Activated naive CD4-positive, alpha-beta T cell treated with Interleukin-2 at 50 U/mL for 16 hours (primary cell): ENCODE measurements at places on chromosomes 12 and 14.

GRCh38 chr12:810671-811415 is 58.5 kb downstream of the WNK1 start:
- peak; percentile 69 for DNase-seq

DNA sequence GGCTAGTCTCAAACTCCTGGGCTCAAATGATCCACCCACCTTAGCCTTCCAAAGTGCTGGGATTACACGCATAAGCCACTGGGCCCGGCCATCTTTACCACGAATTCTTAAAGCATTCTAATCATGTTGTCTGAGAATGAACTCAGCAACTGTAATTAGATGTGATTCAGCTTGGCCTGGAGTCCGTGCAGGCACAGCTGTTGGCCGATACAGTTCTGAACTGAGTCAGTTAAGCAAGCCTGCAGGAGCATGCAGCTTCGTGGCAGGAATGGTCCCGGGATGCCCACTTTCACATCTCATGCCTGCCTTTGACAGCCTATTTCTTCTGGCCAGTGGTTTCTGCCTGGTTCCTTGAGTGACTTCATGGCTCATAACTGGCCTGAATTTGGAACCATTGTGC is 194.1 kb downstream of the ANO6 start:
- no peak for DNase-seq

DNA sequence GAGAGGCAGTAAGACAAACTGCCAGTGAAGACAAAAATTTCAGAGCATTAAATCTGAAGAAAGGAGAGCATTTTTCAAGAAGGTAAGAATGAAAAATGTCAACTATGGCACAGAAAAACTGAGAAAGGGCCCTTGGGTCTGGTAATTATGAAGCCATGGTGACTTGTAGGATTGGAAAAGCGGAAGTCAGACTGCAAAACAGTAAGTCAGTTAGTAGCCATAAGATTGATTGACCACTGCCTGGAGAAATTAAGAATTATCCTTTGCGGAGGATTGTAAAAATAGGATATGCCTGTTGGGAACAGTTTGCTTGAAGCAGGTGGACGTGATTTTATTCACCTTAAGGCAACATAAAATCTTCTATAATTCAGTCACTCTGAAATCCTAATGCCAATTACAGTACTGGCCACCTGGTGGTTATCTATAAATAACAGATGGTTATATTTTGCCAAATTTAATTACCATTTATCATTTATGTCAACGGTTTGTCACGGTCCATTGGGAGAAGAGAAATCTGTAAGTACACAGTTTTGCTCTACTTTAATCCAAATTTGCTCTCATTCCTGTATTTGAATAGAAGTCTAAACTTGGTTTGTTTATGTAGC is 127.1 kb upstream of the CNTN1 start:
- DNase-seq = no peak

GRCh38 chr12:7433276-7433822 is 10.6 kb downstream of the CD163L1 start:
- DNase-seq = no peak

DNA sequence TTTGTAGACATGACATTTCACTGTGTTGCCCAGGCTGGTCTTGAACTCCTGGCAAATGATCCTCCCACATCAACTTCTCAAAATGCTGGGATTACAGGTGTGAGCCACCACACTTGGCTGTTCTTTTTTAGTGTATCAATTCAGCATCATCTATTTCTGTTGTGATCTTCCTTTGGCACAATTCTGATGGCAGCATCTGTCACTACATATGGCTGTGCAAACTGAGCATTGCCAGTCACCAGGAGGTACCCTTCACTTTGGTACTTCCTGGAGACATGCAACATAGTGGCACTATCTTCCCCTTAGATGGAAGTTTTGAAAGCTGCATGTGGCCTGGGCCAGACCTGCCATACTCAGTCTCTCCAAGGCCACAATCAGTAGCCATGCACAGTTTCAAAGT is 467.1 kb upstream of the TMPO start:
- no peak for DNase-seq

DNA sequence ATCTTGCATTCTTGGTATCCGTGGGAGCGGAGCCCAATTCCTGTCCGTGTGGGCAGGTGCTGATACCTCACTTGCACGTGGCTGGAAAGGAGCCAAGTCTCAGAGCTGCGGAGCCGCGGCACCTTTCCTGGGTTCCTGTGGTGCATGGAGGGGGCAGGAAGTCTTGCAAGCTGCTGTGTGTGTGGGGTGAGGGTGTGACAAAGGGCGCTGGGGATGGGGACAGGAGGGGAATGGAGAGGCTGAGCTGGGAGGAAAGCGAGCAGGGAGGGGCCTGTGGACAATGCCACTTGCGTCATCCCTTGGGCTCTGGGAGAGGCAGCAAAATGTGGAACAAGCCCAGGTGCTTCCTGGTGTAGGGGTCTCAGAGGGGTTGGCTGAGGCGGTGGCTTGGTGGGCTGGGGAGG is 86.7 kb downstream of the CALM1 start:
- peak; percentile 16 for DNase-seq

DNA sequence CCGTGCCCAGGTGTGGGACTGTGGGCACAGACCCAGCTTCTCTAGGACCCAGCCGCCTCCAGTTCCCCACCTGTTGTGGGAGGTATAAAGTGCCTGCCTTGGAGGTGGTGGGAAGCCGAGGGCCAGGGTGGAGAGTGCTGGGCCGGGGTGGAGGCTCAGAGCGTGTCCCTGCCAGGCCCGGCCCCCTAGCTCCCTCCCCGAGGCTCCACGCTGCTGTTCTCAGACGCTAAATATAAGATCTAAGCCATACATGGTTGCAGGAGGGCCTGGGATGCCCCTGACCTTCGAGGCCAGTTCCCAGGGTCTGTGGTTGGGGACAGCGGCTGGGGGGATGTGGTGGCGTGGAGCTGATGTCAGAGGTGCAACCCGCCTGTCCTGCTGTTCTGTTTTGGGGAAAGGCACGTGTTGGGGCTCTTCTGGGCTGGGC is 10.8 kb downstream of the INF2 start:
- DNase-seq = no peak

- DNase-seq = peak; percentile 94
These were observed at the start of gene TSPAN31 for GRCh38 chr12:57744777-57745484. TSS of gene TSPAN31 (plus strand) at chr12:57745039. CDS start at chr12:57745155, 116 bp downstream.

- no peak for DNase-seq
These were observed 85.2 kb upstream of the MAX start for GRCh38 chr14:65187421-65188049.

DNA sequence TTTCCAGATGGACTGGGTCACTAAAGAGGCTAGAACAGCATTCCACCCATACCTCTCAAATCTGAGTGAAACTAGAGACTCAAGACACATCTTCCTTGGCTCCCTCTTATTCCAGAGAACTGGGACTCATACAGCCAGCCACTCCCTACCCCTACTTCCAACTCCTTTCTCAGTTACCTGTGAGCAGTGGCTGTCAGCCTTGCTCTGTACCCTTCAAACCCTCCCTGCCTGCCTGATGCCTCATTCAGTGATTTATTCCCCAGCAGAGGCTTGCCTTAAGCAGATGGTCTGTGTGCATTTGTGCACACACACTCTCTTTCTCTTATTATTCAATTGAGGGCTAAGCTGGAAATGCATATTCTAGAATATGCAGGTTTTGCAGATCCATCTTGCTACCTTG is 14.6 kb downstream of the GPR84 start:
- no peak for DNase-seq

- no peak for DNase-seq
These were observed 216.7 kb downstream of the MED13L start for GRCh38 chr12:116060764-116061163.

DNA sequence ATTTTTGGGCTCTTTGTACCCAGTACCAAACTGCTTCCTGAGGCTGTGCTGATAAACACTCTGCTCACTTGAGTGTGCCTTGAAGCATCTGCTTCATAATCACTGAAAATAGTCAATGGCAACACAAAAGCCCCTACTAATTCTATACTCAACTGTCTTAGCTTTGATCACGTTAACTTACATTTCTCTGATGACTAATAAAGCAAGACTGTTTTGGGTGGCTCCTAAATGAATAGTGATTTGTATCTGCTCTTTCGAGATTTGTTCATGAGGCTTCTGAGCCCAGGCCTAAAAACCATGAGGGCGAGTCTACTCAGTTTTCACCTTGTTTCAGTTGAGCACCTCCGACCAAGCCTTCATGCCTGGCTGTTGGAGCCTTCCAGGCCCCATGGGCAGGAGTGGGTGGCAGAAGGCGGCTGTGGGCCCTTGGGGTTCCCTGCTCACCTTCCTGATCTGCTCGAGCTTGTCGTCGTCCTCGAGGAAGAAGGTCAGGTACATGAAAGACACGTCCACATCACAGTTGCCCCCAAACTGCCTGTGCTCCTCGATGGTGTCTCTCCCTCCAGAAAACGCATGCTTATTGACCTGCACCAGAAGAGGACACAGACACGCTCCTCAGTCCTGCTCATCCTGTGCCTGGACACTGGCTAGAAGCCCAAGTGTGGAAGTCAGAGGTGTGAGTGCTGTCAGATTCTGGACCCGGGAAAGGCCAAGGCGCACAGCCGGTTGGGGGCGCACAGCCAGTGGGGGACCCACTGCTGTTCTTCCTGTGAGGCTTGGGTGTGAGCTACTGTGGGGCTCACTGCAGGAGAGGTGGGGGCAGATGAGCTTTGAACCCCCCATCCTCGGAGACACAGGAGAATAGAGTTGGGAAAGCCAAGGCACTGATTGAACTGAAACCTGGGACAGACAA is 13.7 kb downstream of the SLC25A47 start:
- no peak for DNase-seq

DNA sequence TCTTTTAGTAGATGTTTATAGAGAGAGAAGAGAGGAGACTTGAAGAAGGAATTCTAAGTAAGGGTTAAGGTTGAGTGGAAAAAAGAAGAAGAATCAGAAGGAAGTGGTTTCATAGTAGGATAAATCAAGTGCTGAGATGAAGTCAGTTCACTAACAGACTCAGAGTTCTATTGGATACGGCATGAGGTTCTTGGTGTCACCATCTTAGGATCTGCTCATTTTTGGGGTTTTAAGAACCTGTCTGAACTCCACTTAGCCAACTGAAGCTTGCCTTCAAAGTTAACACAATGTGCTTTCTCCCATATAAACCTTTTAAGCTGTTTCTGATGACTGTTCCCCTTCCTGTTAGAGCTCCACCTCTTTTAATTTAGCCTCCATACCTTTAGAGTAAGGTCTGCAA is 152.6 kb downstream of the PRKCH start:
- no peak for DNase-seq

- no peak for DNase-seq
These were observed 649 bp upstream of the GNPNAT1 start for GRCh38 chr14:52792097-52792415.

DNA sequence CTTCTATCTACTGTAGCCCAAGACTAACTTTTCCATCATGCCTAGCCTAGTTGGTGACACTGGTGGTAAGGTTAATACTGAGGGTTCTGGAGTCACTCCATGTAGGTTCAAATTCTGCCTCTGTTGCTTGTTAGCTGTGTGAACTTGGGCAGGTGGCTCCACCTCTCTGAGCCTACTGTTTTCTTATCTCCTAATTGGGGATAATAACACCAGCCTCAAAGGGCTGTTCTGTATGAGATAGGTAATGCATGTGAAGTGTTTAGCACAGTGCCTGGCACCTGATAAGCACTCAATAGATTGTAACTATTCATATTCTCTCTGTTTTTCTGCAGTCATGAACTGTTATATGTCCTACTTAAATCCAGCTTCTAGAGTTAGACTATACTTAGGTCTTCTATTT is 17.5 kb upstream of the SPPL3 start:
- no peak for DNase-seq

DNA sequence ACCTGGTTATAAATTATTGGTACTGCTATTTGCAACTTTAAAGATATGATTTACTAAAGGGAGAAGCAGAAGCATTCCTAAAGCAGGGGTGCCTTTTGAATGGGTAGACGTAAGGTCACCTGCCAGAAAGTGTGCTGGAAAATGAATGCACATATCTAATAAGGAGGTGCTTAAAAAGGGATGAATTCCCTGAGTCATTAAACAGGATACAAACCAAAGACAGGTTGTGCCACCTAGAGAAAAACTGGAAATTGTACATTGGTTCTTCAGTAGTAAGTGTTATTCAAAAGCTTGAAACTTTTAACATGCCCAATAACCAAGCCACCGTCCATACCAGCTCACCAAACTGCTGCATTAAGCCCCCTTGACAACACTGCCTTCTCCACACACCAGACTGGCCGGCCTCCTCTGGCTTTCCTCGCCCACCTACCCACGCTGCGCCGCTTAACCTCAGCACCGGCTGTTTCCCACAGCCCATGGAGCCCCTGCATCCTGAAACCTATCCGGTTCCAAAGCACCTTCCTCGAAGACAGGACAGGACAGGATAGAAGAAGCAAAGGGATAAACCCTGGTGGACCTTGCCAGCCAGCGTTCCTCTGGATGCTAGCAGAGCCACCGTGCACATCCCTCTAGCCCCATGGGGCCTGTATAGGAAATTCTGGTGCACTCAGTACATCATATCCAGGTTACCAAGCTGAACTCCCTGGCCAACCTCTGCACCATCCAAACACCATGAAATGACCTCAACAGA is 201.5 kb upstream of the CAND1 start:
- DNase-seq = no peak

- no peak for DNase-seq
These were observed 5.2 kb downstream of the CALM1 start for GRCh38 chr14:90402016-90402415.

DNA sequence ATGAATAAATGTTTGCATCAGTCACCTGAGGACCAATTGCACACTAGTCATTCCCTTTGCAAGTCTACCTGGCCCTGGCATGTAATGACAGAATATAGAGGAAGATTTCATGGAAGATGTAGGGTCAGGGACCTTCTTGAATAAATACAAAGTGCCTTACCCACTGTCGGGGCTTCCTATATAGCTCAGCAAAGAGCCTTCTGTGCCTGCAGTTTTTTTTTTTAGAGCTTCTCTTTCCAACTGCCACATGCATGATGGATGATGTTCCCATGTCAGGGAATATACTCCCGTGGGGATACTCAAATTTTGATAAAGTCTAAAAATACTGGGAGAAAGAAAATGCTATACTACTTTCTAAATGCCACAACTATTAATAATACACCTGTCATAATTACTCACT is 176.7 kb downstream of the ADCK1 start:
- DNase-seq = no peak

- no peak for DNase-seq
These were observed 143.9 kb downstream of the SYNE2 start for GRCh38 chr14:63996625-63997220.

DNA sequence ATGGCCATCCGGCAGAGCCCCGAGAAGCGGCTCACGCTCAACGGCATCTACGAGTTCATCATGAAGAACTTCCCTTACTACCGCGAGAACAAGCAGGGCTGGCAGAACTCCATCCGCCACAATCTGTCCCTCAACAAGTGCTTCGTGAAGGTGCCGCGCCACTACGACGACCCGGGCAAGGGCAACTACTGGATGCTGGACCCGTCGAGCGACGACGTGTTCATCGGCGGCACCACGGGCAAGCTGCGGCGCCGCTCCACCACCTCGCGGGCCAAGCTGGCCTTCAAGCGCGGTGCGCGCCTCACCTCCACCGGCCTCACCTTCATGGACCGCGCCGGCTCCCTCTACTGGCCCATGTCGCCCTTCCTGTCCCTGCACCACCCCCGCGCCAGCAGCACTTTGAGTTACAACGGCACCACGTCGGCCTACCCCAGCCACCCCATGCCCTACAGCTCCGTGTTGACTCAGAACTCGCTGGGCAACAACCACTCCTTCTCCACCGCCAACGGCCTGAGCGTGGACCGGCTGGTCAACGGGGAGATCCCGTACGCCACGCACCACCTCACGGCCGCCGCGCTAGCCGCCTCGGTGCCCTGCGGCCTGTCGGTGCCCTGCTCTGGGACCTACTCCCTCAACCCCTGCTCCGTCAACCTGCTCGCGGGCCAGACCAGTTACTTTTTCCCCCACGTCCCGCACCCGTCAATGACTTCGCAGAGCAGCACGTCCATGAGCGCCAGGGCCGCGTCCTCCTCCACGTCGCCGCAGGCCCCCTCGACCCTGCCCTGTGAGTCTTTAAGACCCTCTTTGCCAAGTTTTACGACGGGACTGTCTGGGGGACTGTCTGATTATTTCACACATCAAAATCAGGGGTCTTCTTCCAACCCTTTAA is 1.5 kb downstream of the FOXG1 start:
- no peak for DNase-seq
